ENCODE measurements at places on chromosomes 12 and 14. TPM values are rescaled to one million over a fixed set of nuclear protein-coding genes. Genes with fewer than 3 reads are reported as not detected.

DNA sequence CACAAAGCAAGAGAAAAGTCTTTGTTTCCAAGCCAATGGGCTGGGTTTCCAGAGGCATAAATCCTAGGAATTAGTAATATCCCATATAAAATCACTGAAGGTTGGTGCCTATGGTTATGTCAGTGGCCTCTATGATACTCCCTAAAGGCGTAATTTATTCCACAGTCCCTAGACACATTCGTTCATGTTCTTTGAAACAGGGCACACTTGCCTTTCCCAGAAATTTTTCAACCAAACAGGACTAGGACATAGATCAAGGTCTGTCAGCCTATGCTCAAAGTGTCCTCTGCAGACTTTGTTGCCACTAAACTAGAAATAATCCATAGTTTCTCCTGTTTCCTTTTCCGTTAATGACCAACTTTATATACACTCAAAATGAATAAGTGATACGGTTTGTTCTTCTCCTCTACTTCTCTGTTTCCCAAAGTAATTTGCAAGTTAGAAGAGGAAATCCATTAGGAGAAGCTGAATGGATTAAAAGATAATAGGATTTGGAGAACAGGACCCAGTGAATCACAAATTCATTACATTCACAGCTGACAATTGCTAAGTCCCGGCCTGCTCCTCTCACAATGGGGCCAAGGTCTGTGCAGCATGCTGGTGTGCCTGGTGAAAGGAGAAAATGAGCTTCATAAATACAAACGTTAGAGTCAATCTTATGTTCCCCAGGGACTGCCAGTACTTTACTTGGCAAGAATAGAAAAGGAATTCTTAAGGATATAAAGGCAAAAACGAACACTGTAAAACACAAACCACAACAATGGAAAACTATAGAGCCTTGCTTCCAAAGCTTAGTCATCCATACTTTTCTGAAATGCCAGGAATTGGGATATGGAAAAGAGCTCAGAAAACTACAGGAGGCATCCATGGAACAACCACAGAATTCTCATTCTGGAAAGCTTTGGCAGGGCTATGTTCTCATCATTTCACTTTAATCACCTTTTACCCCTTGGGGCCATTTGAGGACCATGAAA, 966.2 kb downstream of the NRXN3 start:
- no peak for DNase-seq
- no peaks in the 10 kb centered on the region for H3K36me3 ChIP-seq
- peaks cover 2% of the 10 kb centered on the region for H3K27me3 ChIP-seq
- H3K27ac ChIP-seq = no peak overlapping the region

GRCh38 chr14:54208751-54209150, 188.1 kb upstream of the CDKN3 start:
- DNase-seq = no peak
- no peaks in the 10 kb centered on the region for H3K36me3 ChIP-seq
- H3K4me1 ChIP-seq = no peaks in the 10 kb centered on the region
- no peak overlapping the region for H3K27ac ChIP-seq

GRCh38 chr14:56358851-56359614, 220.6 kb upstream of the TMEM260 start:
- no peak overlapping the region for H3K4me3 ChIP-seq
- no peaks in the 10 kb centered on the region for H3K27me3 ChIP-seq
- no peaks in the 10 kb centered on the region for H3K4me1 ChIP-seq

Gene TEDC1
- 2.2 TPM for total RNA-seq

Gene CLMN
- total RNA-seq = 40.1 TPM

- DNase-seq = no peak
- H3K27ac ChIP-seq = no peak overlapping the region
- no peaks in the 10 kb centered on the region for H3K36me3 ChIP-seq
- no peaks in the 10 kb centered on the region for H3K27me3 ChIP-seq
Measured at GRCh38 chr12:76018672-76019071, 12.9 kb downstream of the PHLDA1 start.

DNA sequence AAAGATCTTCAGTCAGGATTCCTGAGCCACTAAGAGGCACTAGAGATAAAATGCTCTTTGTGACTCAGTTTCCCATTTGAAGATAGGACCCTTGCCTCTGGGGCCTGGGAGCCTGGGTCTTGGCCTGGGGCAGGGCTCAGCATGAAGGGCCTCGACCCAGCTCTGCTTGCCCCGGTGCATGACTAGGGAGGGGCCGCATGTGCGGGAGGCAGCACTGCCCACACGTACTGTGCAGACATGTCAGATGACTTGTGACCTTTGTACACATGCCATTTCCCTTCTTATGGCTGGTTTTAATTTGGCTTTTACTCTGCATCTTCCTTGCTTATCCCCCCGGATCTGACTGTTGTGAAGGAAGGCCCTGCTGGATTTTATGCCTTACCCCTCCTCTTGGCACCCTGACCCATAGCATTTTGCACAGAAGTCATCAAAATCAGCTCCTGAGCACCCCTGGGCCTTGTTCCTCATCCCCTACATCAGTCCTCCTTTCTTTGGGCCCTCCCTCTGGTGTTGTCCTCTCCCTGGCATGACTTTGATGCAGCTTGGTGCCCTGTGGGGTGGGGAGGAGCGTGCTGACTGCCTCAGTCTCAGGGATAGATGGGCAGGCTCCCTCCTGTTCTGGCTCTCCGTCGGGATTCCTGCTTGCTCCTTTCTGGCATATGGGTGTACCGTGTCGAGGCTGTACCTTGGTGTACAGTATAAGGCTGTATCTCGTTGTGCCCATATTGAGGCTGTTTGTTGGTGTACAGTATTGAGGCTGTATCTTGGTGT, 4.4 kb downstream of the CLSTN3 start:
- no peak for DNase-seq
- H3K27me3 ChIP-seq = no peaks in the 10 kb centered on the region
- peaks cover 9% of the 10 kb centered on the region for H3K36me3 ChIP-seq

Gene NUP37
- total RNA-seq = 8.2 TPM

- no peak overlapping the region for H3K4me3 ChIP-seq
- no peak overlapping the region for H3K27ac ChIP-seq
- H3K27me3 ChIP-seq = no peaks in the 10 kb centered on the region
- H3K4me1 ChIP-seq = peaks cover 8% of the 10 kb centered on the region
Measured at GRCh38 chr14:53894456-53894855, 62.2 kb downstream of the BMP4 start.

- no peaks in the 10 kb centered on the region for H3K4me1 ChIP-seq
- no peak for DNase-seq
- no peak overlapping the region for H3K4me3 ChIP-seq
- no peaks in the 10 kb centered on the region for H3K36me3 ChIP-seq
- H3K27me3 ChIP-seq = no peaks in the 10 kb centered on the region
- H3K27ac ChIP-seq = no peak overlapping the region
Measured at GRCh38 chr12:41438854-41439541, 250.9 kb downstream of the PDZRN4 start.

DNA sequence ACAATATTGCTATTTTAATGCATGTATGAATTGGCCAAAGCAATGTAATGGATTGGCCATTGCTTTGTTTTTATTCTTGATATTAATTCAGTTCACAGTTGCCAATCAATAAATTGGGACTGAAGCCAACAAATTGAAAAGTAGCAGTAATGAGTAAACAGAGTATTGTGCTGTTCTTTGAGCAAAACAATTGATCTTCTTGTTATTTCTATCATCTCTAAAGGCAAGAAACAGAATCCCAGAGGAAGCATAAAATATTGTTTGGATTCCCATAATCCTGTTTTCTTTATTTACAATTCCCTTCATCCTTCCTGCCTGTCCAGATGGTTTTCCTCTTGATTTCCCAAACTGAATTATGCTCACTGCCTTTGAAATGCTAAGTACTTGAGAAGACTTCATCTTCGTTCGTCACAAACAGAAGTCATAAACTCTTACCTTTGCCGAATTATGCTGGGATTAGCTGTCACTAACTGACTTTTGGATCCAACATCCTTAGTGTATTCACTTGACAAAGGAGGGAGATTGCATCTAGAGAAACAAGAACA, 85.9 kb downstream of the ST8SIA1 start:
- no peaks in the 10 kb centered on the region for H3K36me3 ChIP-seq
- no peaks in the 10 kb centered on the region for H3K27me3 ChIP-seq
- DNase-seq = no peak
- peaks cover 3% of the 10 kb centered on the region for H3K4me1 ChIP-seq

GRCh38 chr12:21553329-21553675, 27.2 kb downstream of the SPX start:
- no peak for DNase-seq
- no peak overlapping the region for H3K4me3 ChIP-seq
- no peak overlapping the region for H3K27ac ChIP-seq
- H3K4me1 ChIP-seq = no peaks in the 10 kb centered on the region
- H3K27me3 ChIP-seq = no peaks in the 10 kb centered on the region

Gene KRT5
- total RNA-seq = not detected

GRCh38 chr12:24222968-24223367, 273.5 kb upstream of the SOX5 start:
- no peaks in the 10 kb centered on the region for H3K27me3 ChIP-seq
- no peak overlapping the region for H3K4me3 ChIP-seq
- no peak overlapping the region for H3K27ac ChIP-seq
- no peaks in the 10 kb centered on the region for H3K36me3 ChIP-seq
- no peaks in the 10 kb centered on the region for H3K4me1 ChIP-seq

Gene CDCA3
- 26.0 TPM for total RNA-seq

Measured in liver (tissue), 10 donors.